ENCODE measurements at places on chromosomes 4 and X.

- no peak for DNase-seq
Observed at GRCh38 chr4:139084804-139085093, 69.2 kb downstream of the NOCT start.

DNA sequence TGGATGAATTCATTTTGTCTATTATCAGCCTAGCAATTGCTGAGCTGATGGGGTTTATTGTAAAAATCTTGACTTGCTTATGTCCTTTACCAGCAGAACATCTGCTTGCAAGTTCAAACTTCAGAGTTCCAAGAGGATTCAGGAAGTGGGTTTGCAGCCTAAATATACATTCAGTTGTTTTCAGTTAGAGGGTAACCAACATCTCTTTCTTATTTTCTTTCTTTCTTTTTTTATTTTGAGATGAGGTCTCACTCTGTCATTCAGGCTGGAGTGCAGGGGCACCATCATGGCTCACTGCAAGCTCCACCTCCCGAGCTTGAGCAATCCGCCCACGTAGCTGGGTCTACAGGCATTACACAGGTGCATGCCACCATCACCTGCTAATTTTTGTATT lies 31.4 kb upstream of the FHL1 start:
- no peak for DNase-seq

GRCh38 chrX:149007423-149007822 lies 497.7 kb downstream of the IDS start:
- no peak for DNase-seq

DNA sequence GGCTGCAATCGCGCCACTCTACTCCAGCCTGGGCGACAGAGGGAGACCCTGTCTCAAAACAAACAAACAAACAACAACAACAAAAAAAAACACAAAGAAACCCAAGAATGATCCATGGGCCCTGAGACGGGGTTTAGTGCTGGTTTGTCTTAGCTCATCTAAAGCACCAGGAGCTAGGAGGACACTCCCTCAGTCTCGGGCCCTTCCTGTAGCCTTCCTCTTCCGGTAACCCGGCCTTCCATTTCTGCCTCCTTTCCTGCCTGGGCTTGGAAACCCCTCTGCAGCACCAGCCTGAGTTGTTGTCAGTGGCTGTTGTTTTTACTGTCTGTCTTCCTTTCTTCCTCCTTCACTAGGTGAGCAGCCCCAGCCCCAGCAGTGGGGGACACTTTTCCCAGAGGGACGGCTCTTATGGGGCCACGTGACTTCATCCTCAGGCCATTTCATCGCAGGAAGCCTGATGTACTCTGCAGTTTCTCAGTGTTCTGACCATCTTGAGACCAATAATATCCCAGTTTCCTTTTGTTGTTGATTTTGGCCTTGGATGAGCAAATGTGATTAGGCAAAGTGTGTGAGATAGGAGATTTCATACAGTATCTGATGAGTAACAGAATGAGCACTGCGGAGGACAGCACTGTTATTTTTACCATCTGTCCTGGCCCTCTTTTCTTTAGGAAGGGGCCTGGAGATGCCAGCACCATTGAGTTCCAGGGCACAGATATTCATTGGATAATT lies 90.1 kb downstream of the ANAPC4 start:
- no peak for DNase-seq

DNA sequence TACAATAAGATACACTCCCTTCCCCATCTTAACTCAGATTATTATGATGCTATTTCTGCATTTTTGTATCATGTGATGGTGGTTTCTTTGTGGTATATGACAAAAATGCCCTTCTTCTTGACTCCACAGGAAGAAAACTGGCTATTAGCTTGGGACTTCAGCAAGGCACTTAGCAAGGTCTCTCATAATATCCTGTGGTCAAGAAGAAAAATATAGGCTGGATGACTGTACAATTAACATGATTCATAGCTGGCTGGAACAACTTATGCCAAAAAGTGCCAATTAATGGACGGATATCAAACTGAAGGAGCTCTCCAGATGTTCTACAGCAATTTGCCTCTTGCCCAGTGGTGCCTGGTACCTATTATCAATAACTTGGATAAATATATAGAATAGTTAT lies 2.3 kb upstream of the MID1IP1 start:
- no peak for DNase-seq

- DNase-seq = no peak
Observed at GRCh38 chr4:139841464-139842195, 176.0 kb downstream of the MGST2 start.

- DNase-seq = peak; percentile 82
Observed at GRCh38 chrX:72238721-72239475, at the start of gene ERCC6L. ERCC6L (minus strand) TSS chrX:72239027; CDS start chrX:72238911, 116 bp downstream.

DNA sequence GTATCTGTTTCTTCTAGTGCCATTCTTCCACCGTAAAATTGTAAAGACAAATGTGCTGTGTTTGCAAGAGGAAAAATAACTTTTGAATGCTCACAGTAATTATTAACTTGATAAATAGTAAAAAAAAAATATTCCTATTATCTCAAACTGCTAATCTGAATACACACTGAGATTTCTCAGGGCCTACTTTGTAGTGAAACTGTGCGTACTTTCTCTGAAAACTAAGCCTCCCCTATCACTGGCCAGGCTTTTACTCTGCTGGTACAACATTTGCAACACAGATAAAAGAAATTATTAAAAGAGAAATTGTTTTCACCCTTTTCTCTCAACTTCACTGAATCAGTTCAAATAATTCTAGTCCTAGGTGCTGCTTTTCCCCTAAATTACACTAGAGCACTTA lies 137.3 kb downstream of the PRDM5 start:
- no peak for DNase-seq

DNA sequence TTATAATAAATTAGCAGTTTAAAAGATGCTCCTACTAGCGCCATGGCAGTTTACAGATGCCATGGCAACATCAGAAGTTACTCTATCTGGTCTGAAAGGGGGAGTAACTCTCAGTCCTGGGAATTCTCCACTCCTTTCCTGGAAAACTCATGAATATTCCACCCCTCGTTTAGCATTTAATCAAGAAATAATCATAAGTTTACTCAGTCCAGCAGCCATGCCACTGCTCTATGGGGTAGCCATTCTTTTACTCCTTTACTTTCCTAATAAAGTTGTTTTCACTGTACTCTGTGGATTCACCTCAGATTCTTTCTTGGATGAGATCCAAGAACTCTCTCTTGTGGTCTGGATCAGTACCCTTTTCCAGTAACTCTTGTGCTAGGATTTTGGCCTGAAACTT lies 52.3 kb downstream of the GUCY1B1 start:
- no peak for DNase-seq
